ENCODE measurements at places on chromosomes 2 and 18. TPM values are rescaled to one million over a fixed set of nuclear protein-coding genes. Genes with fewer than 3 reads are reported as not detected.

Gene ABCG8
- total RNA-seq: not detected

Gene SGPP2
- total RNA-seq: under 0.01 TPM

Gene OXER1
- not detected for total RNA-seq

Gene PASK
- total RNA-seq: 7.7 TPM

Gene ALPP
- not detected for total RNA-seq

Gene POTEI
- under 0.01 TPM for total RNA-seq

Gene PARD3B
- 9.9 TPM for total RNA-seq

Gene MROH2A
- total RNA-seq: not detected

Gene SH3BP4
- total RNA-seq: 36.4 TPM

Gene ALKAL2
- not detected for total RNA-seq

Gene TRMT61B
- total RNA-seq: 12.3 TPM

Gene TTC27
- total RNA-seq: 29.9 TPM

Gene LRATD1
- total RNA-seq: under 0.01 TPM

Gene EEF1B2
- total RNA-seq: 823 TPM

Gene CTAGE1
- 0.28 TPM for total RNA-seq

Gene MAB21L4
- total RNA-seq: not detected

Gene PIGN
- 82.9 TPM for total RNA-seq

Gene TOGARAM2
- not detected for total RNA-seq

Gene ACADL
- total RNA-seq: not detected

Gene ASIC4
- total RNA-seq: not detected

Gene SOS1
- total RNA-seq: 7.9 TPM

Gene ACTG2
- under 0.01 TPM for total RNA-seq
